ENCODE measurements at places on chromosomes 4 and X.

DNA sequence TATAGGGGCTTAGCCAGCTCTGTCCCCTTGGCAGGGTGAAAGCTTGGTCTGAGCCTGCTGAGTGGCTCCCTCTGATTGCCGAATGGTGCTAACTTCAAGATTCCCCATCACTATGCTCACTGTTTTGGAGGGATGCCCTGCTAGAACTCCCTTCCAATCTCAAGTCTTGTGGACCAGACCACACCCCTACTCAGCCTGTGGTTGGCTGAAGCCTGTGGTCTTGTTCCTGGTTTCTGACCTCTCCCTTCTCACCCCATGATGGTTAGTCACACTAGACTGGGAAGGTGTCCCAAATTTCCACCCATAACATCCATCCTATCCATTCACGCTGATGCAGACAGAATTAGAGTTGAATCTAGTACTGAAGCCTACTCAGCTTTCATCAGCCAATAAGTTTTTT lies 184.7 kb upstream of the NDP start:
- no peak for DNase-seq

- DNase-seq: no peak
Measured at GRCh38 chr4:168509786-168510185, 12.9 kb downstream of the PALLD start.

DNA sequence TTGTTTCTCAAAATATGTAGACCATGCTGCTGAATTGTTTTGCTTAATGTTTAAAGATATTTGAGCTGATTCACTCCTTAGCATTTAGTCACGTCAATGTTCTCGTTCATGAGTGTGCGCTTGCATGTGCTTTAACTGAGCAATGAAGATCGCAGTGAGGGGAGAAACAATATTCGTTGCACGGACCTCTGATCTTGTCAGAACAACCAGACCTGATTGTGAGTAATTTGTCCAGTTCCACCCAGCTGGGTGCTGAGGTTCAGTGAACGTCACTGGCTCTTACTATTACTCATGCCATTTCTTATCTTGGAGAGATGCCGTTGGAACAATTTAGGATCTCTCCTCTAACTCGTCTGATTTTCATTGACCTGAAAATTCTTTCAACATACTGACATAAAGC lies 15.0 kb upstream of the PRKX start:
- DNase-seq: no peak

- no peak for DNase-seq
Measured at GRCh38 chrX:111695297-111695880, 14.4 kb downstream of the ALG13 start.

GRCh38 chr4:1097553-1097952 lies 15.8 kb downstream of the RNF212 start:
- DNase-seq: no peak

GRCh38 chrX:95953564-95953963 lies 731.1 kb upstream of the DIAPH2 start:
- no peak for DNase-seq

Measured in naive B cell (primary cell).